ENCODE measurements at places on chromosomes 16 and 17.

- DNase-seq: no peak
Observed at GRCh38 chr16:54911079-54911478, 19.6 kb upstream of the IRX5 start.

DNA sequence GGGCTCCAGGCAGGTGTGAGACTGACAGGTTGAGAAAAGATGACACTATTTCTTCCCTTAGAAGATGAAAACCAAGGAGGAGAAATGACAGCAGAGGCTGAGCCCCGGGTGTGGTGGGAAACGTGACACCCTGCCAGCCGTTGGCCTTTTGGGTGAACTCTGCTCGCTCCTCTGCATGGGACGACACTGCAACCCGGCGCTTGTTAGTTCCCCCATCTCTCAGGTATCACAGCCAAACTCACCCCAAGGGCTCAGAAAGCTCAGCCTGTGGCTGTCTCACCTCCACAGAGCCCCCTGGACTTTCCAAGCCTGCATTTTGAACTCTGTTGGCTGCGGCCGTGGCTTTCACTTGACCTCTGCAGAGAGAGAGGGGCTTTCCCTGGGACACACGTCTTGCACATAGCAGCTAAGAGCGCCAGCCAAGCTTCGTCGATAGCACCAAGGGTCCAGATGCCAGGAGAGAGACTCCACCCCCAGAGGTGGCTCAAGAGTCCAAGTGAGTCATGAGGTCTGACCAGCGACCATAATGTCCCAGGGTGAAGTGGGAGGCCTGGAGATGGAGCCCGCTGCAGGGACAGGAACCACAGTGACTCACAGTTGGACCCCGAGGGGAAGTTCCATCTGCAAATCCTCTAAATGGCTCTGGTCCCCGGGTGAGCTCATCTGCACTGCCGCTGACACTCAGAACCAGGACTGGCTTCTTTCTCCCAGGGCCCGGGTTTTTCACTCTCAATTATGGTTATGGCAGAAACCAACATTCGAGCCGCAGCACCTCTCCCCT is 301.9 kb downstream of the SOX9 start:
- peak; percentile 84 for DNase-seq

DNA sequence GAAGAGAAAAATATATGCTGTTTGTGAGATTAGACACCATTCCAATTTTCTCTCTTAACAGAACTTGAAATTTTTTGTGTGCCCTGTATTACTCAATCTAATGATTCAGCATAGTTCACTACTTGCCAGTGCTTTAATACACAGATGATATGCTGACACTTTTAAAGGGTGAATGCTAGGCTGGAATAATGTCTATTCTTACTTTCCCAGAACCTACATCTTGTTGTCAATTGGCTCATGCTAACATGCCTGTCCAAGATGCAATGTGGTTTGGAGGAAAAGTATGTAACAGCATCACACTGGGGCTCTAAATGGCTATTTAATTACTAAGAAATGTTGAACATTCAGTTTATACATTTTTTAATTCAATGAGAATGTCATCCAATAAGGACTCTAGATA is 7.6 kb upstream of the MAP2K6 start:
- peak; percentile 15 for DNase-seq

- no peak for DNase-seq
Observed at GRCh38 chr16:10577305-10578202, 2.8 kb downstream of the EMP2 start.
